IgD-negative memory B cell (primary cell): ENCODE measurements at places on chromosomes 11 and 22. TPM values are rescaled to one million over a fixed set of nuclear protein-coding genes. Genes with fewer than 3 reads are reported as not detected.

Gene RGL4
- polyA plus RNA-seq, result 3.7 TPM

Gene CEND1
- 0.99 TPM for polyA plus RNA-seq

Gene CD248
- polyA plus RNA-seq, result 0.19 TPM

Gene ALDH3B2
- polyA plus RNA-seq, result not detected

Gene NEFH
- polyA plus RNA-seq, result 0.98 TPM

Gene WT1
- not detected for polyA plus RNA-seq

Gene SEPTIN3
- 0.05 TPM for polyA plus RNA-seq

Gene GGTLC3
- not detected for polyA plus RNA-seq

Gene SPATA19
- not detected for polyA plus RNA-seq

Gene KRTAP5-8
- not detected for polyA plus RNA-seq

Gene TIMP3
- not detected for polyA plus RNA-seq

Gene CRYBA4
- polyA plus RNA-seq, result not detected

Gene ADM2
- 1.5 TPM for polyA plus RNA-seq

Gene RNF121
- 13.6 TPM for polyA plus RNA-seq

Gene KCNQ1OT1
- 0.09 TPM for polyA plus RNA-seq

Gene RTN4RL2
- polyA plus RNA-seq, result 0.14 TPM

Gene CDON
- polyA plus RNA-seq, result not detected

Gene NTM
- not detected for polyA plus RNA-seq

Gene SLC17A6
- polyA plus RNA-seq, result not detected

Gene C11orf97
- polyA plus RNA-seq, result not detected

Gene TSGA10IP
- polyA plus RNA-seq, result not detected

Gene PIWIL4
- polyA plus RNA-seq, result 0.28 TPM

Gene IRAG1
- 0.18 TPM for polyA plus RNA-seq

Gene CARNS1
- 2.4 TPM for polyA plus RNA-seq

Gene BUD13
- 16.5 TPM for polyA plus RNA-seq

Gene SCGB1A1
- not detected for polyA plus RNA-seq

Gene CRYBB3
- polyA plus RNA-seq, result not detected

Gene GALNT18
- polyA plus RNA-seq, result not detected

Gene MS4A1
- 845 TPM for polyA plus RNA-seq

Gene C11orf65
- 0.86 TPM for polyA plus RNA-seq

Gene KCNJ1
- polyA plus RNA-seq, result 0.30 TPM

Gene HTR3B
- not detected for polyA plus RNA-seq

Gene BBOX1
- not detected for polyA plus RNA-seq

Gene OR52I1
- not detected for polyA plus RNA-seq

Gene HEPN1
- not detected for polyA plus RNA-seq

Gene NCAM1
- polyA plus RNA-seq, result not detected

Gene CLDN5
- 0.79 TPM for polyA plus RNA-seq

Gene DMC1
- polyA plus RNA-seq, result not detected

Gene FAM118B
- 11.1 TPM for polyA plus RNA-seq

Gene CBLIF
- polyA plus RNA-seq, result not detected

Gene PTPRCAP
- 1,093 TPM for polyA plus RNA-seq

Gene NARS2
- polyA plus RNA-seq, result 13.5 TPM

Gene CCDC81
- polyA plus RNA-seq, result not detected

Gene SCN3B
- not detected for polyA plus RNA-seq

Gene CALCA
- not detected for polyA plus RNA-seq

Gene SLC25A45
- polyA plus RNA-seq, result 17.8 TPM

Gene CD3E
- 31.4 TPM for polyA plus RNA-seq

Gene ACR
- polyA plus RNA-seq, result not detected

Gene ANGPTL5
- not detected for polyA plus RNA-seq

Gene MCAM
- polyA plus RNA-seq, result 1.3 TPM

Gene TECTA
- not detected for polyA plus RNA-seq

Gene RIMBP3B
- polyA plus RNA-seq, result 0.16 TPM

Gene NXPE2
- polyA plus RNA-seq, result not detected
